Activated T-helper 1 cell treated with Interleukin-2 at 50 U/mL for 16 hours (primary cell): ENCODE measurements at places on chromosomes 12 and 14.

DNA sequence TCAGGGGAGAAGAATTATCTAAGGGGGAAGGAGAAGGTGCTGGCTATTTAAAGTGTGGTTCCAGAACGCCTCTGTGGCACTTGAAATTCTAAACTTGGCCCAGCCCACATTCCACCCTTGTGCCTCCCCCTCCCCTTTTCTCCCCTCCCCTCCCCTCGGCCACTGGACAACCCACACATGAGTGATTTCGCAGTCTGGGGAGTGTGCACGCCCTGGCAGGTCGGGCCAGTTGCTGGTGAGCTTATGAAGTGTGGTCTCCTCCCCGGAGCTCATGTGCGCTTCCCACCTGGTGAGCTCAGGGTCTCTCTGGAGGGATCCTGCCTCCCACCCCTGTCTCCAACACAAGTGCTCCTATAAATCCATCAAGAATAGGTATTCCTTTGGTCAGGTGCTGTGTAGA is at the start of gene SLC6A13:
SLC6A13 (minus strand) TSS at position 20 of the 400 bp plus-strand sequence. CDS start 2,784 bp downstream, outside the sequence.
- DNase-seq: no peak

- DNase-seq: no peak
Measured at GRCh38 chr12:14416658-14417057, 51.2 kb downstream of the ATF7IP start.

- DNase-seq: no peak
Measured at GRCh38 chr12:14418451-14418890, 53.0 kb downstream of the ATF7IP start.

GRCh38 chr14:59317346-59317745 is 128.9 kb downstream of the DAAM1 start:
- DNase-seq: no peak

DNA sequence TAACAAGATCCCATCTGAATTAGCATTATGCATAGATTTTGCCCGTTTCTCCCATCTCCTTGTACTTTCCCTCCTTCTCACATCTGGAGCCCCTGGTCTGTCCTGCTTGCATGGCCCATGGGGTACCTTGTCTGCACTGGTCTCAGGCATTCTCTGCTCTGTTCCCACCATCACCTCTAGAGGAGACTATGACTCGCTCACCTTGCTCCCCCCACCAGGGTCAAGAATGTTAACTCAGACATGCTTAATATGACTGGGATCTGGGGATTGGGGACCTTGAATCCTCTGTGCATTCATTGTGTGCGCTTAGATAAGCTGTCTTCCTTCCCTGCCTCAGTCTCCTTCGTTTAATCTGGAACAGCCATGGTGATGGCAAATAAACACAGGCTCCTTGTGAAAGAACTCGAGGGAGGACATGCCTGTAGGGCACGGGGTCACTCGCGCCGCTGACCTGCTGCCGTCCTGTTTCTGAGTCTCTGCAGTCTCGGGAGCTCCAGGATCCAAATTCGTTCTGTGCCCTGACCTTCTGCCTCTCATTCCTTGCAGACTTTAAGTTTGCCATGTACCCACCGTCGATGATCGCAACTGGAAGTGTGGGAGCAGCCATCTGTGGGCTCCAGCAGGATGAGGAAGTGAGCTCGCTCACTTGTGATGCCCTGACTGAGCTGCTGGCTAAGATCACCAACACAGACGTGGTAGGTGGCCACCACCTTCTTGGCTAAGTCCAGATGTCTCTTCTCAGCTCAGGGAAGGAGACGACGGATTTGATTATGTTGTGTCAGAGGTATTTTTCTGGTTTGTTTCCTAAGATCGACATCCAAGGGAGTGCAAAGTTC is 15.0 kb downstream of the CCND2 start:
- DNase-seq: no peak

DNA sequence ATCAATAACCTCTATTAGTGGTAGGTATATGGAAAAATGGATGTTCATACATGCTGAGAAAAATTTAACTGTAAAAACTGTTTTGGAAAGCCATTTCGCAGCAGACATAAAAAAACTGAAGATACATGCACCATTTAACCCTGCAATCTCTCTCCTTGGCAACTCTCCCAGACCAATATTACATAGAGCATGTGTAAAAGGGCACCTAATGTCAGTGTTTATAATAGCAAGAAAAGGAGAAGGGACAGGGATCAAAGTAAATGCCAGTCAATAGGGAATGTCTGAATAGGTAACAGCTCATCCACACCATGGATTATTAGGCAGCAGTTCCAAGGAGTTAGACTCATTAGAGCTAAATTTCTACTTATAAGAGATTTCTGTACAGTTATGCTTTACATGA is 77.2 kb downstream of the BTG1 start:
- DNase-seq: no peak

DNA sequence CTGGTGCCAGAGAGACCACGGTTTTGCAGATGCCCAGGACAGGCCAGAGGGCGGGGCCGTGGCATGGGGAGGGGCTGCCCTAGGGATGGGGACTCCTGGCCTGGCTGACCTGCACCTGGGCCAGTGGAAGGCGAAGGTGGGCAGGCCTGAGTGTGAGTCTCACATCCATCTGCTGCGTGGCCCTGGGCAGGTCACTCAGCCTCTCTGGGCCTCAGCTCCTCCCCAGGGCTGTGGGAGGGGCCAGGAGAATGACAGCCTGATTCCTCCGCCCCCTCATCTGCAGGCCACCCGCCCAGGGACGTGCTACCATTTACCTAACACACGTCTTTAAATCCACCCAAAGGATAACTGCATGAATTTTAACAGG is 90.9 kb downstream of the GALNT9 start:
- DNase-seq: no peak

GRCh38 chr14:89331398-89331797 is 85.6 kb downstream of the FOXN3 start:
- DNase-seq: no peak

DNA sequence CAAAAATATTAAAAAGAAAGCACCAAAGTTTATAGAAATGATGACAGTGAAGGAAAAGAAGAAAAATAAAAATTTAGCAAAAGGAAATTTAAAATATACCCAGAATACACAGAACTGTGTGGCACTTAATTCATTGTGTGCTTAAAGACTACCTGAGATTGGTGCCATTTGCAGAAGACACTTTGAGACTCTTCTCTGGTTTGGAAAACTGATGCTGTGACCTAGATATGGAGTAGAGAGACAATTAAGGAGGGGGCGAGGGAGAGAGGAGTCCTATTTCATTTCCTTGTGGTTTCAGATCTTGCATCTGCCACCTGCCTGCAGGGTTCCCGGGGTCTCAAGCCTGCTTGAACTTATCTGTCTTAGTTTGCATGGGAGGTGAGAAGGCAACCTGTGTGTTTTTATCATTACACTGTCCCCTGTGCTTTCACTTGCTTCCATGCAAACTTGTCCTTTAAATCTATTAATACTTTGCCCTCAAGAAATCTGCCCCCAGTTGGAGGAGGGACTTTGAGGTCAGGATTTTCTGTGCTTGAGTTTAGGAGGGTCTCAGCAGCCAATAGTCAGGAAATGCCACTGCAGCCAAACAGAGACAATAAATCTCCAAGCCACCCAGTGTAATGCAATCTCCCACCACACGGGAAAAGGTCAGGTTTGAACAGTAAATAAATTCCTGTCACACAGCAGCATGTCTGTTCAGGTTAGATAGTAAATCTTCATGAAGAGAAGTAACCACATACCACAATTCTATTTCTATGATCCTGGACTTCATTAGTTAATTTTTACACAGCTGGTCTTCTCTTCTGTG is 119.4 kb downstream of the CAND1 start:
- DNase-seq: no peak

- DNase-seq: no peak
Measured at GRCh38 chr12:56308714-56309113, 7.1 kb downstream of the CNPY2 start.

- no peak for DNase-seq
Measured at GRCh38 chr12:113727651-113728061, 238.5 kb downstream of the RBM19 start.

DNA sequence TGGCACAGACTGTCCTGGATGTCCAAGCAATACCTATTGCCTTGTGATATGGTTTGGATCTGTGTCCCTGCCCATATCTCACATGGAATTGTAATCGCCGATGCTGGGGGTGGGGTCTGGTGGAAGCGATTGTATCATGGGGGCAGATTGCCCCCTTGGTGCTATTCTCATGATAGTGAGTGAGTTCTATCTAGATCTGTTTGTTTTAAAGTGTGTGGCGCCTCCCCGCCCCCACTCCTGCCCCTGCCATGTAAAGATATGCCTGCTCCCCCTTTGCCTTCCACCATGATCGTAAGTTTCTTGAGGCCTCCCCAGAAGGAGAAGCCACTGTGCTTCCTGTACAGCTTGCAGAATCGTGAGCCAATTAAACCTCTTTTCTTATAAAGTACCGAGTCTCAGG is 16.8 kb upstream of the LRRC10 start:
- no peak for DNase-seq

DNA sequence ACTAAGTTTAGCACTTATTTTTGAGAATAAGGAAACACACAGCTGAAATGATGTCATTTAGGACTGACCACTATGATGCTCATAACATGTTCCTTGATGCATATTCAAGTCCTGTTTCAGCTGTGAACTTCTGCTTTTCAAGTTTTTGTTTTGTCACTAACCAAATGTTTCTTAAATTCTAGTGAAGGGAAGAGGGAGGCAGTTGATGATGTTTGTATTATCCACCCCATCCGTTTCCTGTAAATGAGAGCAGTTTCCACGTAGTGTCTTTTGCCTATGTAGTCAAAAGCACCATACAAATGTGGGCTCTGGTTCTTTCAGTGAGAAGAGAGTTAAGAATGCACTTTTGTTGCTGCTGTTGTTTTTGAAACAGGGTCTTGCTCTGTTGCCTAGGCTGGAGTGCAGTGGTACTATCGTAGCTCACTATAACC is 491.8 kb downstream of the PCNX1 start:
- no peak for DNase-seq

DNA sequence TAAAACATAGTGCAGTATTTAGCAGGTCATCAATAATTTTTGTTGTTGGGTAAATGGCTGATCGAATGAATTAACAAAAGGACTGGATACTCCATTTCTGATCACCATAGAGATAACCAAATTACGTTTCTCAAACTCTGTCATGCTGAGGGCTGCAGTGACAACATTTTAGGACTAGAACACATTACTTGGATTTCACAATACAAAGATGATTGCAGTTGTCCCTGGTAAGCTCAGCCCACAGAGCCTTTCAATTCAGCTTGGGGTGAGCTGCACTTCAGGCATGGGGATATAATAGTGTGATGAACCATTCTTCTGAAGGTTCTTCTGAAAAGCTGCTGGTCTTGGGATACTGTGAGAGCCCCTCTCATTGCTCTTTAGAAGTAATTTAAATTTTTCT is 74.3 kb downstream of the FAR2 start:
- no peak for DNase-seq

- DNase-seq: no peak
Measured at GRCh38 chr14:59085207-59085739, 103.2 kb upstream of the DAAM1 start.

DNA sequence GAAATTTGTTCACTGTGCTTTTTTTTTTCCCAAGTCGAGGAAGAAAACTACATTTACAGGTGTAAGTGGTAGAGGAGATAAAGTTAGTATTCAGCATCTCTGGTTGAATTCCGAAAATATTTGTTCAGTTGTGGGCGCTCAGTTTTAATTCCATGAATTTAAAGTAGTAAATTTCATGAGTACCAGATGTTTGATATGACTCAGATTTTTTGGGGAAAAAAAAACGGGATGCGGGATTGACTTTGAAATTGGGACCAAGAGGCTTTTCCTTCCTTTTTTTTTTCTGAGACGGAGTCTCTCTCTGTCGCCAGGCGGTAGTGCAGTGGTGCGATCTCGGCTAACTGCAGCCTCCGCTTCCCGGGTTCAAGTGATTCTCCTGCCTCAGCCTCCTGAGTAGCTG is 1.6 kb downstream of the TULP3 start:
- no peak for DNase-seq

DNA sequence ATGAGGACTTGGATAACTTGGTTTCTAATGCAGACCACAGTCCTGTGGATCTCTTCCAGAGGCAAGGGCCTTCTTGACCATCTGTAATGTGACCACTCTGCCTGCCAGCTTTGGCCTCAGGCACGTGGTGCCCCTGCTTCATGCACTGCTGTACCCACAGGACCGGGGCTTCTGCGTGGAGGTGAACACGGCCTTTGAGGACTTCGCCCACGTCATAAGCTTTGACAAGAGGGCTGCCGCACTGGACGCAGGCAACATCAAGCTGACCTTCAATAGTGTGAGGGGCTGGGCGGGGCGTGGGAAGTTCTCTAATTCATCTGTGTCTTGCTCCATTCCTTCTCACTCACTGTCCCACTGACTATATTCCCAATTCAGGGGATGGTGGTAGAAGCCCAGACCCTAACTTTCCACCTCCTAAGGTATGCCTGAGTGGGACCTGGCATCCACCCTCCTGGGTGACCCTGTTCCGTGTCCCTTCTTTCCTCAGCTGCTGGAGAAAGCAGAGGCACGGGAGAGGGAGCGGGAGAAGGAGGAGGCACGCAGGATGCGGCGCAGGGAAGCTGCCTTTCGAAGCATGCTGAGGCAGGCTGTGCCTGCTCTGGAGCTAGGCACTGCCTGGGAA is 18.5 kb downstream of the PRPF40B start:
- no peak for DNase-seq

DNA sequence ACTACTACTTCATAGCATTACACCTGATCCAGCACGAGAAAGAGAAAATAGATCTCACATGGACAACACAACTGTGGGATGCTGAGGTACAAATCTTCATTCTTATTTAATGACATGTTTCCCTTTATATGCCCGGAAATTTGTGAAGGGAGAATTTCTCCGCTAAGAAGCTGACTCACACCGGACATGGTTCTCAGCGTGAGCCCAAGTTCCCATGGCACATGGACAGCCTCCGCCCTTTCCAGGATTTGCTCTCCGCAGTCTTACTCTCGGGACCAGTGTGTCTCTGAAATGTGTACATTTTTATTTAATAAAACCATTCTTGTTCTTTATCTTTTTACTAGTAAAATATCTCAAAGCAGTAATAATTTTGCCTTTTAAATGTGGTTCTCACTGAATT is 1154.8 kb downstream of the TMEM121 start:
- DNase-seq: no peak

DNA sequence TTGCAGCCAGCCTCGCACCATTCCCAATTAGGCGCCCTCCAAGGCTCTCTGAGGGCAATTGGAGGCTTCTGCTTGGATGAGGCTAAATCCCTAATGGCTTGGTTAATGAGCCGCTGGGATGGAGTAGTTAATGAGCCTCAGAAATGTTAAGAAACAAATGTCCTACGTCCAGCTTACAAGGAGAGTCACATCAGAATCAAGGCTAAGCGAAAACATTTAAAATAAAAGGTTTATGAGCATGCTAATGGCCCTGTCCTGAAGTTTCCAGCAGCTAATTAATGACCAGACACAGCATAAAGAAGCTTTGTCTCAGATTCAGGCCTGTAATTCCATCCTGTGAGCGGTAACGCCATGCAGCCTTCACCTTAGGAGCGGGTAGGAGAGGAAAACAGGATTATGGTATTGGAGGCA is 200.7 kb upstream of the BCL2L14 start:
- DNase-seq: no peak

DNA sequence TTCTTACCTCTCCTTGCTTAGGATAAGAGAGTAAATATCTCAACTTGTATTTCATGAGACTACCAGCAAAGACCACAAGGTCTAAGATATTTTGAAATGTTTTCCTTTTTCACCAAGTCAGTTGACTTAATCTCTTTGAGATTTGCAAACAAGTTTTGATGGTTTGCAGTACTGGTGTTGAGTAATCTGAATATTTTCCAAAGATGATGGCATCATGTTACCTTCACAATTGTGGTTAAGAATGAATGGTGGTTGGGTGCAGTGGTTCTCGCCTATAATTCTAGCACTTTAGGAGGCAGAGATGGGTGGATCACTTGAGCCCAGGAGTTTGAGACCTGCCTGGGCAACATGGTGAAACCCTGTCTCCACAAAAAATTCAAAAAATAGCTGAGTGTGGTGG is 225.7 kb downstream of the TMTC2 start:
- no peak for DNase-seq

- no peak for DNase-seq
Measured at GRCh38 chr14:89339579-89339978, 77.5 kb downstream of the FOXN3 start.
